ENCODE measurements at places on chromosomes 12 and 14.
A peak's percentile ranks its signal among the peaks of the same experiment; 100 is the strongest.

DNA sequence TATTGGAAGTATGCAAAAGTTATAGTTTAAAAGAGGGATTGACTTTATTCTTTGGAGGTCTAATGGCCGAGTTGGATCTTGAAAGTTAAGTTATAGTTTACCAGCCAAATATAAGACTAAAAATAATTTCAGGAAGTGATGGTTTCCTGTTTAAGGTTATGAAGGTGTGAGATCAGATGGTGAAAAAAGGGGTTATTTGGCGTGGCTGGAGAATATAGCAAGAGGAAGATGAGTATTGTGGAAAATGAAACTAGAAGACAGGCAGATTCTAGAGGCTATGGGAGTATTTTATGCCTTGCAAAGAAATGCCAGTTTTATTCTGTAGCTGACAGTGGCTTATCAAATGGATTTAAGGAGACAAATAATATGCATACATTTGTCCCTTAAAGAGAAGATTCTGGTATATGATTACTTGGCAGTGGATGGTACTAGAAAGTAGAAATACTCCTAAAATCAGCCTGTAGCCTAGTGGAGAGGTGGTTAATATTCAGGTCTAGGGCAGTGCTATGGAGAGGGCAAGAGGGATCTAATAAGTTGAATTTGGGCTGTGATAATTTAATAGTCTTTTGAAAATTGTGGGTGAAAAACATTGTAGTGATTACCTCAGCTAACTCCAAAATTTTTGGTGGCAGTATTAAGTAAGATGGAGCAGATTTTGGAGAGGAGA is 1091.8 kb upstream of the ATXN7L3B start:
- DNase-seq: no peak

DNA sequence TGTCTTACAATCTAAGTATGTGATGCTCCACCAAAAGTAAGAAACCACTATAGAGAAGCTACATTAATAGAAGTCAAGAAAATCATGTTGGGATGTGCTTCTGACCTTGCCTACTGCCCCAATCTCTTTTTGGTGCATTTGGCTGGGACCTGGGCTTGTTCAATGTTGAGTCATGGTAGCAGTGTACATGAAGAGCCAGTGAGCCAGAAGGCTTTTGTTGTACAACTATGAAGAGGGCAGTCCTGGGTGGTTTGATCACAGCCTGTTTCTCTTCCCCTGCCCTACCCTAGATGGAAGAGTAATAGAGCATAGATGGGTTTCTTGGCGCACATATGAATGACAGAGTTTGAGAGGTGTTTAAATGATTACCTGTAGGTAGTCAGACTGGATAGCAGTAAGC is 56.4 kb downstream of the UBR7 start:
- DNase-seq: no peak

DNA sequence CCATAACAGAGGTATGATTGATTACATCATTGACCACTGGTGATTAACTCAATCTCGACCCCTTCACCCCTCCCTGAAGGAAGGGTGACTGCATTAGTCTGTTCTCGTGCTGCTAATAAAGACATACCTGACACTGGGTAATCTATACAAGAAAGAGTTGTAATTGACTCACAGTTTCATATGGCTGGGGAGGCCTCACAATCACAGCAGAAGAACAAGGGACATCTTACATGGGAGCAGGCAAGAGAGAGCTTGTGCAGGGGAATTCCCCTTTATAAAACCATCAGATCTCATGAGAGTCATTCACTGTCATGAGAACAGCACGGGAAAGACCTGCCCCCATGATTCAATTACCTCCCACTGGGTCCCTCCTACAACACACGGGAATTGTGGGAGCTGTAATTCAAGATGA is 55.9 kb upstream of the TMCC3 start:
- DNase-seq: no peak

- DNase-seq: no peak
Observed at GRCh38 chr12:130185455-130186391, 23.5 kb downstream of the FZD10 start.

GRCh38 chr12:19209661-19210060 is 80.1 kb downstream of the PLEKHA5 start:
- DNase-seq: no peak

DNA sequence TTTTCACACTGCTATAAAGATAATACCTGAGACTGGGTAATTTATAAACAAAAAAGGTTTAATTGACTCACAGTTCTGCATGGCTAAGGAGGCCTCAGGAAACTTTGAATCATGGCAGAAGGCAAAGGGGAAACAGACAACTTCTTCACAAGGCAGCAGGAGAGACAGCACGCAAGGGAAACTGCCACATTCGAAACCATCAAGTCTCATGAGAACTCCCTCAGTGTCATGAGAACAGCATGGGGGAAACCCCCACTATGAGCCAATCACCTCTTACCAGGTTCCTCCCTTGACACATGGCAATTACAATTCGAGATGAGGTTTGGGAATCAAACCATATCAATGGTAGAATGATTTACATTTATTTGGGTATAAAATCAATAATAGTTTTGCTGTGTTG is 558.5 kb downstream of the TMTC2 start:
- DNase-seq: no peak

DNA sequence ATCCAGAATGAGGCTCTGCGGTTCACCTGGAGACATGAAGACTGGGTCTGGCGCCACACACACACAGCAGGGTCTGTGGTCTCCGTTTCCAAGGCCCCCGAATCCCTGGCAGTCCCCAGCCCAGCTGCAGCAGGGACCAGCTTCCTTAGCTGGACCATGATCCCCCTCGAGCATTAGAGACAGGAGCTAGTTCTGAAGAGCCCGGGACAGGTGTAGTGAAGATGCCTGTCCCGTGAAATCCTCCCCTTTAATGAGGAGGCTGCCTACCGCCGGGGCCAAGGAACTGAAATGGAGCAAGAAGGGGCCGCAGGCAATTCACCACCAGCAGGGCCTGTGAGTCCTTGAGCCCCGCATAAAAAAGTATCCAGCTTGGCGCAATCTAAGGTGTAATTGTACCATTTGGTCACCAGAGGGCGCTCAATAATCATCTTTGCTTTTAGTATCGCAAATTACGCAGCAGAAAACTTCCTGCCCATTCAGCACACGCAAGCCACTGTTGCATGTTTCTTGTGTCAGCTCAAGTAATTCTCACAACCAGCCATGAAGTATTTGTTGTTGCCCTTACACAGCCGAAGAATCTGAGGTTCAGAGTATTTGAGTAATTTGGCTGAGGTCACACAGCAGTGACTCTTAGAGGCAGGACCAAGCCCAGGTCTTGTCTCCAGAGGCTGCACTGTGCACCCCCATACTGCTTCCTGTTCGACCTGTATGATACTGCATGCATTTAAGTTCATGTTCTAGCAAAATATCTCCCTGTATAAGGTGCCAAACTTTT is 54.3 kb upstream of the PPP2R5C start:
- DNase-seq: peak; percentile 88

DNA sequence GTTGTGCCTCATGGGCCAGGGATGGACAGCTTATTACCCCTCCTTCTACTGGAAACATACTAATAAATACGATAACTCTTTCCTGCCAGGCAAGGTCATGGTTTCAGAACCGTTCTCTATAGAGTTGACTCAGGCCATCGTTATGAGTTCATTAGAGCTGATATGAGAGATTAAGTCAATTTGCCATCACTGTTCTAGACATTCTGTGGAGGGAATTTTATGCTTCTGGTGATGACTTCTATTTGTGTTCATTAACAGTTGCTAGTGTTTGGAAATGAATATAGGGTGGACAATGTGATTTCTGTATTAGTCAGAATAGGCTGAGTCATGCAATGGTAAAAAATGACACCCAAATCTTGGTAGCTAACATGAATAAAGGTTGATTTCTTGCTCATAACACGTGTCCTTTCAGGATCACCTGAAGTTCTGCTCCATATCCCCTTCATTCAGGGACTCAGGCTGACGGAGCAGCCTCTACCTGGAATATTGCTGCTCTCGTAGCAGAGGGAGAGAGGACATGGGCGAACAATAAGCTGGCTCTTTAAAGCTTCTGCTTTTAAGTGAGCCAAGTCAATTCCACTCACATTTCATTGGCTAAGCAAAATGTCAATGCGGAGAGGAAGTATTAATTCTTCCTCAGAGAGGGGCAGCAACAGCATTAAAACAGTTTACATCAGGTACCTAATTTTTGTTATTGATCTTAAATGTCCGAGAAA is 18.5 kb upstream of the TBPL2 start:
- DNase-seq: peak; percentile 67

GRCh38 chr12:71877335-71878121 is 38.0 kb downstream of the TBC1D15 start:
- DNase-seq: no peak

- no peak for DNase-seq
Observed at GRCh38 chr12:30939234-30939633, 12.7 kb downstream of the TSPAN11 start.

GRCh38 chr14:73887694-73888459 is 1.2 kb downstream of the ZNF410 start:
- peak; percentile 14 for DNase-seq

DNA sequence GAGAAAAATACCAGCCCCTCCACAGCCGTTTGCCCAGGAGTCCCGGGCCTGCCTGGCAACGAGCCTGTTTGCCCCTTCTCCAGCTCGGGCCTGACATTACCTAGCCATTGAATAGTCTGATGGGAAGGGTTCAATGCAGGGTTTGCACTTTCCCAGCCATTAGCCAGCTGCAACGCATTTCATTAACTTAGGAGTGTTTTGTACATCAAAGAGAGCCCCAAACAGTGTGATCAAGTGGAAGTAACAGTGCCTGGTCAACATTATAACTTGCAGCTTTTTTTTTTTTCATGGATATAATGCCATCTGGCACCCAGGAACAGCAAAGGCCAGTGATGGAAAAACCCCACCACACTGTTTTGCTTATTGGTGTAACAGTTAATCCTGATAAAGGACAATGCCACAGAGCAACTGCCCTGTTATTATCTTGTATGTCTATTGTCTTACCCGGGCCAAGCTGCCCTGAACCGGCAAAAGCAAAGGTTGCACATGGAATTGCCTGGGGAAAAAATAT is 38.0 kb downstream of the BTG1 start:
- no peak for DNase-seq

DNA sequence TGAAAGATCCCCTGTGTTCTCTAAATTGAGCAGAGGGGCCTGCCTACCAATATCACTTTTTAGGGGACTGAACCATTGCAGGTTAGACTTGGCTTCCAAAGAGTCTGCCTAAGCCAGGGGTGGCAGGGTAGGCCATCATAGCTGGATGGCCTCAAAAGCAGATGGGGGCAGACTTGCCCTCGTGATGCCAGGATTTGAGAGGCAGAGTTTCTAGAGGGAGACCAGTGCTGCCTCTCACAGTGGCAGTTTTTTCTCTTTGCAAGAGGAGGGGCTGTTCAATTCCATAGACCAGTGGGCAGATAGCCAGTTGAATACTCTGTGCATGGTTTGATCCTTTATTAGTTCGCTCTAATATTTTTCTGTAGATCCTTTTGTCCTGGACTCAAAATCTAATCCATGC is 23.8 kb upstream of the SMCO2 start:
- no peak for DNase-seq

GRCh38 chr12:54448344-54448743 is 25.1 kb downstream of the GTSF1 start:
- no peak for DNase-seq

DNA sequence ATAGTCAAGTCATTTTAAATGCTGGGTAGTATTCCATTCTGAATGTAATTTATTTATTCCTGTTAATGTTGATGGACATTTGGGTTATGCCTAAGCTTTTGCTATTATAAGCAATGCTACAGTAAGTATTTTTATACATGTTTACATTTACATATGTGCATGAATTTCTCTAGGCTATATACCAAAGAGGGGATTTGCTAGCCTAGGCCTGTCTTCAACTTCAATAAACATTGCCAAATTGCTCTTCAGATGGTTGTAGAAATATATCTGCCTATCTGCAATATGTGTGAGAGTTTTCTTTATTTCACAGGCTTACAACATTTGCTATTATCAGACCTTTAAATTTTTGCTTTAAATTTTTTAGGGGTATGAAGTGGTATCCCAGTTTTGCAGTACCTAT is 87.0 kb downstream of the MIPOL1 start:
- no peak for DNase-seq

GRCh38 chr12:115468087-115468510 is 784.1 kb upstream of the TBX3 start:
- no peak for DNase-seq

- DNase-seq: no peak
Observed at GRCh38 chr12:66984962-66985361, 284.2 kb upstream of the CAND1 start.

DNA sequence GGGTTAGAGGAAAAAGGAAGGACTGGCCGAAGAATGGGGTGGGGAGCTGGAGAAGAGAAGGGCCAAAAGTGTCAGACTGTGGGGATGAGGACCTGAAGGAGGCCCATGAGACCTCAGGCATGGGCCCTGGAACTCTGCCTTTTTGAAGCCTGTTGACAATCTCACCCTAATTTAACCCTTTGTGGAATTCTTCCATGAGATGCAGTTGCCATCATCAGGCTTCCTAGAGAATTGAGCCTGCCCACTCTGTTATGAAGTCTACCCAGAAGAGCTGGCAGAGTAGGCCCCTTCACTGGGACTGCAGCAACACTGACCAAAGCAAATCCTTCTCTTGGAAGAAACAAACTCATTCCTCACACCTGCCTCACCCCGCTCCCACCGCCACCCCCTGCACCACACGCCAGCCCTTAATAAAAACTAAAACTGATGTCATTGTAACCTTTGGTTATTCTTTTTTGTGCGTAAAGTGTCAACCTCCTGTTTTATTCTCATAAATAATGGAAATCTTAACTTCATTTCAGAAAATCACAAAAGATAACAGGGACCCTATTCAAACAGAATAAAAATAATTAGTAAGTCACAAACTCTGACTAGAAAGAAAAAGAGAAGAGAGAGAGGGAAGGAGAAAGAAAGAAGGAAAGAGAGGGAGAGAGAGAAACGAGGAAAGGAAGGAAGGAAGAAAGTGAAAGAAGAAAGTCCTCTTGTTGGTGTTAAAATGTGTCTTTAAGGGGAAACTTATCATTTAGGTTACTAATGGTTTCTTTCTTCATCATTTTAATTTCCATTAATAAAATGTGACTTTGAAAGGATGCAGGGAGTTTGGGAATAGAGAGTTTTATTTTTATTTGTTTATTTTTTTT is 61.3 kb downstream of the CRADD start:
- DNase-seq: no peak

DNA sequence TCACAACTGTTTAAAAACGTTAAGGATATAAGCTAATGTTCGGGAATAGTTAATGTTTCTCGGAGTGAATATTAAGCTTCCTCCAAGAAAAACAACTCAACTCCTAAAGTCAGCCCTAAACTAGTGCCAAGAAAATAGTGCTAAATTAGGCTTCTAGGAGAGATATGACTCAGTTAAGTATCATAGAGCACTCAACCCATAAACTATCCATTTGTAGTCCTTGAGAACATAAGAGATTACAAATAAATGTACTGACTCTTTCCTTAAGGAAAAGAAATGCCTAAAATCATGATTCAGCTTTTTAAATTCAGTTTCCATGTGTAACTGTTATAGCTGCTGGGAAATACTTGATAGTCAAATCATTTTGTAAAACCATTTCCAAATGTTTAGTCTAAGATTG is 117.1 kb downstream of the HMGA2 start:
- peak; percentile 69 for DNase-seq

DNA sequence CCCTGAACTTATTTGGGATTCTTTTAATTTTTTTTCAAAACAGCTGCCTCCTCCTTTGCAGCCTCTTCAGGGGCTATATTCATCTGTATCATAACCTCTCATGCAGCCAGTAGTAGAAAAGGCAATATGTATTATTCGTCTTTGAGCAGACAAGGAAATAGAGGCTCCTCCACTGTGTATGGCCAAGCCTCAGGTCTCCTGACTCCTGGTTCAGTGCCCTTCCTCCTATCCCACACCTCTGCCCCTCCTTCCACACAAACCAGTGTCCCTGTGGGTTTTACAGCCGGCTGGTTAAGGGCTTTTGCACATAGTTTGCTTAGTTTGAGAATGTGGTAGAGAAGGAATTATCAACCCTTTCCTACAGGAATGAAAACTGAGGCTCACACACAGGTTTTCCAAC is 8.8 kb upstream of the ACVRL1 start:
- DNase-seq: no peak
